Kasumi-1 (cell line): ENCODE measurements at places on chromosomes 13 and 19.

DNA sequence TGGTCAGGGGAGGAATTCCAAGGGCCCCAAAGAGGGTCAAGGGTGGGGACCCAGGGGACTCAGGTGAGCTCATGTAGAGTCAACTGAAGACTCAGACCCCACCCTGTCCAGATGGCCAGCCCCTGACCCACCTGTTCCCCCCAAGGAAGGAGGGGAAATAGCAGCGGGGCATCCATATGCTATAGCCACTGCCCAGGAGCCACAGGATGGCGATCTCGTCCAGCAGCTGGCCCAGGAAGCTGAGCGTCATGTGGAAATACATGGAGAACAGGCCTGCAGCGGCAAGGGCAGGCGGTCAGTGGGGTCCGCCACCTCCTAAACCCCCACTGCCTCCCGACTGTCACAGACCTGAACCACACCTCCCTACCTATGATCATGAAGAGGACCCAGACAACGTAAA lies 21.4 kb downstream of the ACER1 start:
- no peak for DNase-seq

GRCh38 chr13:79056706-79057105 lies 349.3 kb downstream of the RBM26 start:
- no peak for DNase-seq

GRCh38 chr13:92436924-92437323 lies 789.7 kb upstream of the GPC6 start:
- DNase-seq = no peak

DNA sequence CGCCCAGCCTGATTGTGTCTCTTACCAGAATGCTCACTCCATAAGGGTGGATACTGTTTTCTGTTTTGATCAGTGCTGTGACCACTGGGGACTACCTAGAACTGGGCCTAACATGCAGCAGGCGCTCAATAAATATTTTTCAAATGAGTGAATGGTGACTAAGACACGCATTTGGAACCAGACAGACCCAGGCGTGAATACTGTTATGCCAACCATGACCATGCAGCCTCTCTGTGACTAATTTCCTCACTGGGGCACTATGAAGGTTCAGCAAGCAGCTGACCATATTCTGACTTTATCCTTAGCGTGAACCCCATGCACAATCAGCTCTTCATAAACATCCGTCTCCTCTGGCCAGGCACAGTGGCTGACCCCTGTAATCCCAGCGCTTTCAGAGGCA lies 13.0 kb upstream of the SPC24 start:
- no peak for DNase-seq

GRCh38 chr19:16497042-16497441 lies 848 bp downstream of the C19orf44 start:
- no peak for DNase-seq

- DNase-seq = no peak
These were observed 15.2 kb upstream of the C1QTNF9B start for GRCh38 chr13:23912469-23912868.

DNA sequence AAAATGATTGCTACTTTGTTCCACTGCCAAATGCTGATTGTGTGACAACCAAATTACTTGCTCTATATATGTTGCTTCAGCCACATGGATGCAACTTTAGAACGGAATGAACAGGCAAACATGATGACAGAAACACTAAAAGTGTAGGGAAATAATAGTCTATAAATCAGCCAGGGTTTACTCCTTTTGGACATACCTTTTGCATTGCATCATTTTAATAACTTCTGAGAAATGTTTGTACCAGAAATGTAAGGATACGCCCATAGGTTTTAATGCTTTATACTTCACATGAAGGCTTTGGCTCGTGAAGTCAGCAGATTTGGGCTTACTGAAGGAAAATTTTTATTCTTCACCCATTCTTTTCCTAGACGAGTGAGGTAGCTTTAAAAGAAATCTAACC lies 141.0 kb downstream of the POSTN start:
- no peak for DNase-seq

- peak; percentile 25 for DNase-seq
These were observed 58.1 kb downstream of the EDNRB start for GRCh38 chr13:77860507-77860981.
